ENCODE measurements at places on chromosomes 4 and X. TPM values are rescaled to one million over a fixed set of nuclear protein-coding genes. Genes with fewer than 3 reads are reported as not detected.

Gene SLITRK2
- 0.10 TPM for total RNA-seq

DNA sequence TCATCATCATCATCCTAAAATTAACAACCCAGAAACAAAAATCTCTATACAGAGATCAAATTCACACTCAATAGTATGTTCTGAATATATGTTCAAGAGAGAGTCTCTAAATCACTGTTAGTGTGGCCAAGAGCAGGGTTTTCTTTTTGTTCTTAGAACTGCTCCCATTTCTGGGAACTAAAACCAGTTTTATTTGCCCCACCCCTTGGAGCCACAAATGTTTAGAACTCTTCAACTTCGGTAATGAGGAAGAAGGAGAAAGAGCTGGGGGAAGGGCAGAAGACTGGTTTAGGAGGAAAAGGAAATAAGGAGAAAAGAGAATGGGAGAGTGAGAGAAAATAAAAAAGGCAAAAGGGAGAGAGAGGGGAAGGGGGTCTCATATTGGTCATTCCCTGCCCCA lies 32.3 kb downstream of the CYBB start:
- DNase-seq: no peak

DNA sequence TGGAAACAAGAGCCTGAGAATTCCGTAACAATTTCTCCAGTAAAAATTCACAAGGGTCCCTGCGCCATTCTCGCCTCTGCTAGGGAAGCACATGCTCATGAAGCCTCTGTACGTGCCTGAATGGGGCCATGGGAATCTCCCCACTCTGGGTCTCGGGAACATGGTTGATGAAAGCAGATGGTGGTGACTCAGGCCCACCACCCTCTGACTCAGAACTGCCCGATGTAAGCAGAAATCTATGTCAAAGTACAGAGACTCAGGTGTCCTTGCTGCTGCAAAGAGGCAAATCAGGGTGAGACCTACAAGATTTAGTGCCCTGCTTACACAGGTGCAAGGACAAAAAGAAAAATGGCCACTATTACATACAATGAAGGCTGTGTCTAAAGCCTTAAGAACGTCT lies 65.0 kb downstream of the SCD5 start:
- DNase-seq: peak; percentile 87

- DNase-seq: peak; percentile 64
These were observed 251.0 kb downstream of the ZNF674 start for GRCh38 chrX:46294234-46294633.

GRCh38 chr4:165464813-165465381 lies 86.1 kb downstream of the CPE start:
- DNase-seq: peak; percentile 41

- peak; percentile 21 for DNase-seq
These were observed at the start of gene DACH2 for GRCh38 chrX:86148024-86148511. Gene DACH2 (plus strand): TSS chrX:86148451.

- no peak for DNase-seq
These were observed 108.4 kb upstream of the DIPK2B start for GRCh38 chrX:45309096-45309495.
